Neuronal stem cell (in vitro differentiated cells): ENCODE measurements at places on chromosomes 7 and 10.

GRCh38 chr10:3757638-3758490 is 27.1 kb downstream of the KLF6 start:
- DNase-seq = no peak

GRCh38 chr10:71587941-71588573 is 131.5 kb downstream of the C10orf105 start:
- DNase-seq = no peak

GRCh38 chr10:112434988-112435619 is 11.6 kb downstream of the ZDHHC6 start:
- no peak for DNase-seq

DNA sequence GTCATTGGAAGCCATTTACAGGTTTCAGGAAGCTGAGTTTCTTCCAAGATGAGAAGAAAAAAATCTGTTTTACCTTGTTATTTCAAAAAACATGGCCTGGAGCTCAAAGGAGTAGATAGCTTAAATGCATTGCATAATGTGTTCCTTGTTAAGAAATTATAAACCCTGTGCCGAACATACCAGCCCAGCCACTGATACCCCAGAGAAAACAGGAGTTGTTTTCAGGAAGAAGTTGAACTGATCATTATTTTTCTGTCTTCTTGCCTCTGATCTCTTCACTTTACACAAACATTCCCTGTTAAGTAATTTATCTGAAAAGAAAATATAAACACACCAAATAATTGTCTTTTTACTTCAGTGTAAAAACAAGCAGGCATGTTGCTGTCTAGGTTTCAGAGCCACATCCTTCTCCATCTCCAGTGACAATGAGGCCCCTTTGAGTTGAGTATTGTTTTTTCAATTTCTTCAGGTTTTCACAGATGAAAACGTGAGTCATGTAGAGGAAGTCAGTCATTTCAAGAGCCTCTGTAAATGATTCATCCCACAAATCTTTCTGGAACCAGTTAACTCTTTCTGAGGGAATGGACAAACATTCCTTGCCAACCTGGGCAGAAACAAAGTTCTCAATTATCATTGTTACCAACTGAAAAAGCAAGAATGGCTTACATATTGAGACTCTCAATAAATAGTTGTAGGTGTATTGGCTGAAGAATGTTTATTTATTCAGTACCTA is 244.2 kb downstream of the IPMK start:
- DNase-seq = no peak

DNA sequence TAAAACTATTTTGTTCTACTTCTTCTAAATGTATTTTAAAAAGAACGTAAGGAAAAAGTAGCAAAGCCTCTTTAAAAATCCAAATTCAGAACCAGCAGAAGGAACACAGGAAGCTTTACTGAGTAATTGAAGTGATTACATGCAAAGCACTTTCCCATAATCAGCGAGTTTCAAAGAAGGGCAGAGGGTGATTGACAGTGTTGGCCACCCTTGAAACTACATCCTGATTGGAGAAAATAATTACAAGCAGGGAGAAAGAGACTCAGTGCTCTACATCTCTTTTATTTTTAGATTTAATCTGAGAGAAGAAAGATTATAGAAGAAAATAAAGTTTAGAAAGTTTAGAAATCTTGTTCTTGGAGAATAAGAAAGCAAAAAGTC is 20.3 kb upstream of the HGF start:
- no peak for DNase-seq
